ENCODE measurements at places on chromosomes 1 and 21.

DNA sequence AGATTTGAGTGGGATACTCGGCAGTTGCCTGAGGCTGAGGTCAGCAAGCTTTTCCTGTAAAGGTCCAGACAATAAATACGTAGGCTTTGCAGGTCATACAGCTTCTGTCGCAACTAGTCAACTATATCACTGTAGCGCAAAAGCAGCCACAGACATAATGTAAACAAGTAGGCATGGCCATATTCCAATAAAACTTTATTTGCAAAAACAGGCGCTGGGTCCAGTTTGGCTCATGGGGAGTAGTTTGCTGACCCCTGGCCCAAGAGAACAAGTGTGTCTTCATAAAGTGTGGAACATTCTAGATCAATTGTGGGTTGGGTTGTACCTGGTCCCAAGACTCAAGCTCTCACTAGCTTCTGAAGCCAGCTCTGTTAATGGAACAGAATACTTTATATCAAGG lies 78.8 kb downstream of the MIS18A start:
- DNase-seq: no peak

- no peak for DNase-seq
Measured at GRCh38 chr1:9078015-9078751, 8.7 kb upstream of the SLC2A5 start.

DNA sequence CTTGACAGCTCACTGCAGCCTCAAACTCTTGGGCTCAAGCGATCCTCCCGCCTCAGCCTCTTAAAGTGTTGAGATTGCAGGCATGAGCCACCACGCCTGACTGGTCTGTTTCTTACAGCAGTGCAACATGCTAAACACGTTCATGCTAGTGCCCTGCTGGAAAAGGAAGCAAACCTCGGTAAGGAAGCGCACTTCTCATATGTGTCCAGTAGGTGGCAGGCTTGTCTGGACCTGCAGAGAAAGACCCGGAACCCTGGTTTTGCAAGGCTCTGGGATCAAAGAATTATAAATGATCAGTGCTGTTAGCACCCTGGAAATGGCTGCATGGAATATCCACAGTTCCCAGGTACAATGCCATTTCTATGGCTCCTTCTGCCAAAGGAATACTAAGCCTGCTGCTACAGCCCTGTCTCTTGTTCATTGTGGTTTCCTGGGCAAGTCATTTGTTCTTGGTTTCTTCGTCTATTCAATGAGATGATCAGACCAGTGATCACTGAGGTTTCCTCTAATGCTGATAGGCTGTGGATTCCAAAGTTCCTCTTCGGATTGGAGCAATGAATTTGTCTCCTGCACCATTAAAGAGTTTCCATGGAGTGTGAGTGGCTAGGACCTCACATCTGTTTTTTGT lies 15.9 kb downstream of the RNU5D-1 start:
- DNase-seq: peak; percentile 41

DNA sequence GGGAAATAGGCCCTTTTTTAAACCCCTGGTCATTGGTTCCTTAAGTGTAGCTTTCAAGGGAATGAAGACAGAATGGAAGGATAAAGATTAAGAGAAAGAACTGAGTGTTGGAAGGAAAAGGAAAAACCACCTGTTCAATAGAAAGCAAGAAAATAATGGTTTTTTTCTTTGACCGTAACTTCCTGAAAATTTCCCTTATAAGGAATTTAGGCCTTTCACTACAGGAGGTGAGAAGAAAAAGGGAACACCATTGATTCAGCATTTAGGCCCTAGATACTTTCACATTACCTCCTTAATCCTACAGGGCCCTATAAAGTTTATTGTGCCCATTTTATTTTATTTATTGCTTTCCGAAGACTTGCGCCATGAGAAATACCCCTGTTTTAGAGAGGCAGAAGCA lies 18.9 kb downstream of the KPNA6 start:
- DNase-seq: no peak

GRCh38 chr1:97063532-97063931 lies 341.9 kb downstream of the PTBP2 start:
- no peak for DNase-seq

GRCh38 chr1:233394860-233395717 lies 67.6 kb downstream of the MAP3K21 start:
- DNase-seq: no peak

DNA sequence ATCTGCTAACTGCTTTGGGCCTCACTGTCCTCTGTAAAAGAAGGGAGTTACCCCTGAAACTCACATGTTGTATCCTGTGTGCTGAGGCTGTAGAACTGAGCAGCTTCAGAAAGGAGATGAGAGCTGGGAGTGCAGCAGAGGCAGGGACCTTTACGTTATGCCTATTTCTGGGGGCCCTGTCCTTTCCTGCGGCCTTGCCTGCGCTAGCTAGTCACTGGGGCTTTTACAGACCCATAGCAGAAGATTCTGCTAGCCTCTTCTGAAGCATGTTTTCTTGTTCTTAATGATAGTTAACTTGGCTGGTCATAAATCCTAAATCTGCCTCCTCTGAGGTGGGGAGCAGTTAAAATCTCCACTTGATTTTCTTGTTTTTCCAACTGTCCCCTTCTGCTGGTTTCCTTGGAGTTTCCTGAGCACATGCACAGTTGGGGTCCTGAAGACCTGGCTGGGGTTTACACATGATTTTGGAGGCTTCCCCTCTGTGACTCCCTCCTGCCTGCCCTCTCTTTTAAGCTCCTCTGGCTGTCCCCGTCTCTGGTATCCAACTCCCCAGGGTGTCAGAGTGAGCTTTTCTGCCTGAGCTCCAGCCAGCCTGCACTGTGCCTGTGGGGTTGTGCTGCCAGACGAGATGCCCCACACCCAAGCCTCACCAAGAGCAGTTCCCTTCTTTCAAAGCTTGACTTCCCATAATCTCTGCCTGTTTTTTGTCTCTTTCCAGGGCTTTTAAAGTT lies 76.6 kb downstream of the NOS1AP start:
- no peak for DNase-seq

GRCh38 chr1:156368889-156369684 lies at the start of gene RHBG:
Gene RHBG, plus strand, starts transcription at chr1:156369211. Its CDS starts 39 bp downstream, at chr1:156369250.
- DNase-seq: no peak

- no peak for DNase-seq
Measured at GRCh38 chr1:170707117-170707516, 43.2 kb downstream of the PRRX1 start.

GRCh38 chr1:235078480-235079381 lies 49.9 kb downstream of the TOMM20 start:
- DNase-seq: no peak

DNA sequence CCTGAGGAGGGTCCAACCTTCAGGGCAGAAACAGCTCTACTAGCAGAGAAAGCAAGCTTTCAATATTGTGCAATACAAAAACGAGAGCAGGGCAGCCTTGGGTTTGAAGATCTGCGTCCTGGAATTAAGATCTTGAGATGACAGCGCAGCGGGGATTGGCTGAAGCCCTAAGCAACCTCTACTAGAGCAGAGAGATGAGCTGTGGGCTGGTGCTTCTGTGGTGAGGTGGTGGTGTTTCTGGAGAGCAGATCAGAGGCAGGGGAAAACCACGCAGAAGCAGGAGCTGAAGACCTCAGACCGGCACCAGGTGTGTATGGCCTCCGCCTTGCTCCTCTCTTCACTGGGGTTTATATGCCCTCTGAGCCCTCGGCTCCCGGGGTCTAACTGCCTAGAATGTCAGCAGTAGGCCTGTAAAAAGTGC lies 12.5 kb downstream of the TRAF3IP3 start:
- DNase-seq: peak; percentile 49

- DNase-seq: no peak
Measured at GRCh38 chr1:104671684-104672353, 922.1 kb downstream of the AMY1C start.

GRCh38 chr1:231861541-231862481 lies 235.2 kb downstream of the DISC1 start:
- no peak for DNase-seq

DNA sequence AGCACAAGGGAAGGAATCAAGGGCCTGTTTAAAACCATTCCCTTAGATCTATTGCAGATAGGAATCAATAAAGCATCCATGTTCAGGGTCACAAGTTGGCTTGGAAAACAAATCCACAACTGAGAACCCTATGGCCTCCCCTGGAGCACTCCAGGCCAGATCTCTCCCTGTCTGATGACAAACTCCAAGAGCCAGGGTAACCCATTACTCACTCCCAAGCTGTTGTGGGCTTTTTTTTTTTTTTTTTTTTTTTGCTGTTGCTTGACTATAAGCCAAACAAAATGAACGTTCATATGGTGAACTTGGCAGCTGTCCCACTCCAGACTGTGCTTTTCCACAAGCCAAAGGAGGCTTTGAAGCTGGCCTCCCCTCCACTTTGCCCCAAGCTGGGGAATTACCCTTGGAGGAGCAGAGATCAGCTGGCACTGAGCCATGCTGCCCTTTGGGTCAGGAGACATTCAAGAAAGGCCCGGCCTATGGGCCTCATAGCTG lies 35.7 kb upstream of the VAV3 start:
- DNase-seq: no peak

Data from stimulated activated CD8-positive, alpha-beta memory T cell treated with anti-CD3 and anti-CD28 coated beads, Interleukin-4, amount 100 ng/mL, for 4 hours (primary cell).